NCI-H748 treated with DMSO at 0.1 percent for 48 hours (cell line): ENCODE measurements at places on chromosomes 3 and 15.

DNA sequence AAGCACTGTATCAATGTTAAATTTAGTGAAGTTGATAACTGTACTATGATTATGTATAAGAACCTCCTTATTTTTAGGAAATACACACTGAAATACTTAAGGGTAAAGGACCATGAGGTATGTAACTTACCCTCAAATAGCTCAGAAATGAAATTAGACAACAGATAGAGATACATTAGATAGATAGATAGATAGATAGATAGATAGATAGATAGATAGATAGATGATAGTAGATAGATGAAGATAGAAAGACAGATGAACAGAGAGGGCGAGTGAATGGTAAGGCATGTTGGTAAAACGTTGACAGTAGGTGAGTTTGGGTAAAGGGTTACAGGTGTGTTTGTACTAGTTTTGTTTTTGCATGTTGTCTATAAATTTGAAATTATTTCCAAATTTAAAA is 38.0 kb upstream of the ACAN start:
- DNase-seq: no peak

DNA sequence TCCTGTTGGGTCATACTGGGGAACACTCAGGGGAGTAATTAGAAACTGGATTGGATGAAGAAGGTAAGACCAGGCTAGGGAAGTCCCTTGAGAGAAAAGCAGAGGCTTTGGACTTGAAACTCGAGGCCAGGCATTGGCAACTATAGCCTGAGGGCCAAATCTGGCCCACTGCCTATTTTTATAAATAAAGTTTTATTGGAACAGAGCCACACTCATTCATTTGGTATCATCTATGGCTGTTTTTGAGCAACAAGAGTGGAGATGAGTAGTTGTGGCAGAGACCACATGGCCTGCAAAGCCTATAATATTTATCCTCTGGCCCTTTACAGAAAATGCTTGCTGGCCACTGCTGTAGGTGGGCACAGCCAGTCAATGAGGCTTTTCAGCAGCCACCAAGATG is 301.4 kb downstream of the UACA start:
- no peak for DNase-seq

- DNase-seq: no peak
Observed at GRCh38 chr15:66111363-66111762, 142.2 kb downstream of the MEGF11 start.

- peak; percentile 25 for DNase-seq
Observed at GRCh38 chr3:45656575-45657363, 32.4 kb upstream of the SACM1L start.

DNA sequence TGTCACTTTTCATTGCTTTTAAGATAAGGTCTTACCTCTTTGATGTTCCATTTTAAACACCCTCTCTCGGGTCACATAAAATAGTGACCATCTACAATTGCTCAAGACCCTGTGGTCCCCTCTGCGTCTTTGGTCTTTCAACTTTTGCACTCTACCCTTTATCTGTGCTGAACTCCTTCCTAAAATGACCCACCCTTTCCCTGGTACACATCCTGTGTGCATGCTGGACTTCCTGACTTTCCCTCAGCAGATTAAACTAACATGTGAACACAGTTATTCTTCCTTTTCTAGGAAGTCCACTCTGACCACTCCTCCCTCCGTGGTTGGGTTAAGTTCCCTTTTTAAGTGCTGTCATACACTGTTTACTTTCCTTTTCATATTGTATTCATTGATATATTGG is 414.2 kb downstream of the GABRB3 start:
- no peak for DNase-seq

DNA sequence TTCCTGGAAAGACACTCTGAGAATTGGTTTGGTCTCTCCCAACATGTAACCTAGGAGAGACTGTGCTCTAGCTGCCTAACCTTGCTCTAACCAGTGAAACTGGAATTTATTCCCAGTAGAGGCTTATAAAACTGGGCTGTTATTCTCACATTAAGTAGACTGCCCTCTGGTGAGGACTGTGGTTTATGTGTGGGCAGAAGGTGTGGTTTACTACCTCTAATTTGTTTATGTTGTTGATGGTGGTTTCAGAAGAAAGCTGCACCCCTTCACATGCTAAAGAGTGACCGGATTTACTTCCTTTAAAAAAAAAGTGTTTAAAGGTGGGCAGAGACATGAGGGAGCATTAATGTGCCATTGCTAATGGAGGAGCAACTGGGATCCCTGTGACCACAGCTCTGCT is 273.2 kb downstream of the MECOM start:
- DNase-seq: no peak

GRCh38 chr3:179151474-179151873 is 3.3 kb downstream of the PIK3CA start:
- no peak for DNase-seq

DNA sequence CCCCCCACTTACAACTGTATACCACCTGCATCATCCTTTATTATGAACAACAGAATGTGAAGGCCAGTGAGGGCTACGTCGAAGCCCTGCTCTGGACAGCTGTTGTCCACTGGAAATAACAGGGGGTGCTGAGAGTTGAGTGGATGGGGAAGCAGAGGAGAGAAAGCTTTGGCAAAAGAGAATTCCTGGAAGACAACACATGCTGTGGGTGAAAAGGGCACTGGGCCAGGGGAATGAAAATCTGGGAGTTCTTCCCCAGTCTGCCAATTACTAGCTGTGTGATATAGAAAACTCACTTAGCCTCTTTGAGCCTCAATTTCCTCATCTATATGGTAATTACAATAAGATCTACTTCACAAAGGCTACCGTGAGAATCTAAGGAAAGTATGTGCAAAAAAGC is 40.7 kb downstream of the FSTL1 start:
- no peak for DNase-seq

DNA sequence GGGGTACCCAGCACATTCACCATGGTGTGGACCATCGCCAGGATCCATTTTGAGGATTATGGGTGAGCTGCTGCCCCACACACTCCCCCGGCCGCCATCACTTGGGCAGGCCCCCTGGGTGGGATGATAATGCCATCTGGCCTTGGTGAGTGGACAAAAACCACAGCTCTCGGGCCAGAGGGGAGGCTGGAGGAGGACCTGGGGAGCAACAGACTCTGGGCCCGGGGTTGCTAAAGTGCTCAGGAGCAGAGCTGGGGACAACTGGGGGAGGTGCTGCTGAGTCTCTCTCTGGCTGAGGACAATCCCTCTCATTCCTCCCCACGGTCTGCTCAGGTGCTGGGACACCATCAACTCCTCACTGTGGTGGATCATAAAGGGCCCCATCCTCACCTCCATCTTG is 29.0 kb downstream of the VIPR1 start:
- no peak for DNase-seq

- DNase-seq: no peak
Observed at GRCh38 chr3:52092271-52092660, 35.9 kb upstream of the DUSP7 start.

GRCh38 chr15:73802431-73803041 is 49.4 kb upstream of the INSYN1 start:
- no peak for DNase-seq

DNA sequence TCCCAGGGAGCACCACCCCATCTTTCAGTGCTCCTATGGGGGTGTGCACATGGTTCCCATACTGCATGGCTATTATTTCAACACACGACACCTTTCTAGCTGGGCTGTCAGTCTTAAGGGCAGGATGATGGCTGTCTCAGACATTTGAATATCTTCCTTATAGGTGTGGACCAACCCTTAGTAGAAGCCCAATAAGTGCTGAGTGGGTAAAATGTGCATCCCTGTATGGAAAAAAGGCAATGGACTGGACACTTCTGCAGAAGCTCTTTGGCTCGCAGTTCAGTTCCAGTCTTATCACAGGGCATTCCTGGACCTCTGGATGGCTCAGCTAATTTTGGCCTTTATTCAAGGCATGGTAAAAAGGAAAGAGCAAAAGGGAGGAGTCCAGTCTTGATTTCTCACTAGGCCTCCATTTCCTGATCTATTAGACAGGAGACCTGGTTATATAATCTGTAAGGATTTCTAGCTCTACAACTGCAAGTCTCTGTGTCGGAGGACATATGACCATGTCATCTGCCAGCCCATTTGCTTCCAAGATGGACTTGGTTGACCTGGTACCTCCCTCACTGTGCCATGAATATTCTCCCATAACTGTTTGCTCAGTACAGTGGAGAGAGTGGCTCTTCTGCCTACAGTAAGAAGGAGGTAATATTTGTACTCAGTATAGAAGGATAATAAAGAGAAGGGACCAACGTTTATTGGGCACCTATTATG is 53.8 kb upstream of the RASGRP1 start:
- no peak for DNase-seq

DNA sequence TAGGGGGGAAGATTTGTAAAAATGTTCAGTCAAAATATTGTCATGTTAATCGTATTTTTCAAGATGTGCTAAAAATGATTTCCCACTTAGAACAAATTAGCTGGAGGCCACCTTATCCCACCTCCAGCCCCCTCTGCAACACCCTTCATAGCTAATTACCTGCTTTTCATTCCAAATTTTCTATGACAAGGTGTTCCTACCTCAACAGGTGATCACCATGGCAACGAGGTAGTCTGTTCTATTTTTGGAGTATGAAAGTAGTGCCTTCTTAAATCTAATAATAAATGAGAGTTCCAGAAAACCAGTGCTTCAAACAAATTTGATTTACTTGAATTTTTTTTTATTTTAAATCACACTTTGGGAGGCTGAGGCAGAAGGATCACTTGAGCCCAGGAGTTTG is 149.8 kb downstream of the FNDC3B start:
- DNase-seq: no peak

- no peak for DNase-seq
Observed at GRCh38 chr3:195755791-195756676, 35.3 kb downstream of the MUC20 start.

- DNase-seq: no peak
Observed at GRCh38 chr15:29043736-29044502, 158.1 kb downstream of the APBA2 start.

- no peak for DNase-seq
Observed at GRCh38 chr3:71684046-71684756, 41.0 kb downstream of the EIF4E3 start.

DNA sequence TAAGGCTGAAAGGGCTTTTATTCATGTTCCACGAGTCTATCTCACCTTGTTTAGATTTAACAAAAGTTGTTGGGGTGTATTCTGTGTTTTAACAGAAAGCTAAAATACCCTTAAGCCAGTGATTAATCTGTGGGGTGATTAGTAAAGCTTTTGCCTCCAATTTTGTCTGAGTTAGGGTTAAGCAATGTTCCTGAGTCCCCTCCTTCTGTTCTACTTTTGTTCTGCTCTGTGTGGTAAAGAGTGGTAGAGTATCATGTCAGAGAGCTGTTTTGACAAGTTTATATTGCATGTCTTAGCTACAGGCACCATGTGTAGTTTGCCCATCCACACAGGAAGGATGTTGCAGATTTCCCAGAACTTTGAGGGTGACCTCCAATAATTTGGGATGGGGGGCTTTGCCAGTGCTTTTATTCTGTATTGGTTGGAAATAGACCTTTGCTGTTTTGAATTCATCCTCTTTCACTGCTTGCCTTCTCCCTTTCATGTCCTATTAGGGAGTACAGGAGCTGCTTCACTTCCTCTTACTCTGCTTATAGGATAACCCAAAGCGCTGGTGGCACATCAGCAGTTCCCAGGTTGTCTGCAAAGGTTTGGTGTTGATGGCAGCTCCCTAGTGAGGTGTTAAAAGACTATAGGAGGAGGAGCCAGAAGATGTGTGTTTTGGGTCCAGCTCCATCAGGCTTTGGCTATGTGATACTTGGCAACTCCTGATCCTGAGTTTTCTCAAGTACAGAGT is 7.4 kb downstream of the PDE8A start:
- DNase-seq: no peak

DNA sequence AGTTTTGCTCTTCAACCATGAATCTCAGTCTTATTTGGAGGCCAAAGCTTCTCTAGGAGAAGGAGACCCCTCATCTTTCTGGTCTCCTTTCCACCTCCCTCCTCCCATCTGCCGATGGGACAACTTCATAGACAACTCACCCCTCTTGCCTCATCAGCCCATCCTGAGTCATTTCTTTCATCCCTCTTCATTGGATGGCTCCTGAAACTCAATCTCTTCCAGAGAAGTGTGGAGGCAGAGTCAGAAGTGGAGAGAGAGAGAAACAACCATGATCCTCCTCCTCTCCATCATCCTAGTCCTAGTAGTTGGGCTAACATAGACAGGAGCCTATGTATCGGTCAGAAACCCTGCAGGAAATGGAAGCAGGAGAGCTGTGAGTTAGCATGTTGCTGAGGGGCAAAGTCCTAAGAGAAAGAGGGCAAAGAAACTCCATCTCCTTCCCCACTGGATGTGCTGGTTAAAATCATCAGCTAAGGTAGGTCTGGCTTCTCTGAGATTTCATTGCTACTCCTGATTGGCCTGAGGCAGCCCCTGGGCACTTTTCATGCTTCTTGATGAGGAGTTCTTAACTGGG is 21.3 kb upstream of the HCN4 start:
- DNase-seq: no peak

DNA sequence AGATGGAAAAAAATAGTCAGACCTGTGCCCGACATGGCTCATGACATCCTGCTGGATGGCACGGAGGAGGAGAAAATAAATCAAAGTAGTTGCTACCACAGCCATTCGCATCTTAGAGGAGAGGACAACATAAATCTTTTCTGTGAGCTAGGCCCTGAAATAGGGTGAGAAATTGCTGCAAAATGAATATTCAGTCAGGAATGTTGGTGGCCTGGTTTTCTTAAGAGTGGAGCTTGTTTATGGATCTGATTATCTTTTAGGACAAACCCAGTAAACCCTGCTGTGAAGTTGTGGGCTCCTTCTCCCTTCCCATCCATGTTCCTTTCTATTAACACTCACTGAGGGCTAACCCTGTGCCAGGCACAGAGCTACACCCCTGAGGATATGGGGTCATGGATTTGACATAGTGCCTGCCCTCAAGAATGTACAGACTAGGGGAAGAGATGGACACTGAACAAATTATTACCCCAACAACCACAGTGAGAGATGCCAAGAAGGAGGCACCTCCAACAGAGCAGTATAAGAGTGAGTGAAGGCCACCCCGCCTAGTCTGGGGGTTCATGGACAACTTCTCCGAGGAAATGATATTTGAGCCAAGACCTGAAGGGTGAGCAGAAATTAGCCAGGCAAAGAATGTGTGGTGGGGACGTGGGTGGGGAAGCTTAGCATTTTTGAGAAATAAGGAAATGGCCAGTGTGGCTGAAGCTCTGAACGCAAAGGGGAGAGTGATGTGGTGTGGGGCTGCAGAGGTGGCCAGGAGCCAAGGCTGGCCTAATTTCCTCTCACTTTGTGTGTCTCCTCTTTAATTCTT is 68.9 kb upstream of the ARL8B start:
- no peak for DNase-seq

DNA sequence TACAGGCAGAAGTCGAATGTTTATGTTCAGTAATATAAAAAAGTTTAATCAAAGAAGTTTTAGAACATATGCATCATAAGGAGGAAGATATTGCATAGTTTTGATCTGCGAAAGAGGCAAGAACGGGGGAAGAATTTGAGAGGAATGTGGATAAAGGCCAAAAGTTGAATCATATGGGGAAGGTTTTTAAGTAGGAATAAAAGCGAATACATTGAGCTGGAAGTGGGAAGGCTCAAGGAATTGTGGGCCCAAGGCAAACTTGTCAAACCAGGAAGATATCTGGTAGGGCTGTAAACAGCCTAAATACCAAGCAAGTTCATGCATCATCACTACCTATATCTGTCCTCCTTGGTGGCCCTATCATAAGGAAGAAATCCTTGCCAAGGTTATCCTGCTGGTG is 186.9 kb downstream of the MAGI1 start:
- DNase-seq: no peak
